ENCODE measurements at places on chromosomes 3 and 15.

DNA sequence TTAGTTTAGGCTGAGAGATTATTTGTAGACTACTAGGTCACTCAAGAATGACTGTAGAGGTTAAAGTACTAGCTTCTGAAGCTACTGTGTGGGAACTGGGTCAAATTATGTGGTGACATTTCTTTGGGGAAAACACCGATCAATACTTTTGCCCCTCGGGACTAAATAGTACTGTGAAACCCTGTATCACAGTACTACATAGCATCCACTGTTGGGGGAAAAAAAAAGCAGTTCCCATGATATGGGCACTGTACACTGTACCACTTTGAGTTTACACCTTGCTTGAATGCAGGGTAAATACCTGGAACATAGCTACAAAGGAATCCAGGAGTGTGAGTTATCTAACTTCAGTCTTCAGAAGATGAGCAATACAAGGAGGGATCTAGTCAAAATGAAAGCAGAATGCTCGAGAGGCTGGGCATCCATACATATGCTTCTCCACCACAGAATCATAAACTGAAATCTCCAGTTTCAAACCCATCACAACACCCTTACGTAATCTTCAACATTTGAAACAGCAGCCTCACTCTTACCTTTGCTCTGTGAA lies 311.4 kb downstream of the UNC13C start:
- DNase-seq, result no peak

DNA sequence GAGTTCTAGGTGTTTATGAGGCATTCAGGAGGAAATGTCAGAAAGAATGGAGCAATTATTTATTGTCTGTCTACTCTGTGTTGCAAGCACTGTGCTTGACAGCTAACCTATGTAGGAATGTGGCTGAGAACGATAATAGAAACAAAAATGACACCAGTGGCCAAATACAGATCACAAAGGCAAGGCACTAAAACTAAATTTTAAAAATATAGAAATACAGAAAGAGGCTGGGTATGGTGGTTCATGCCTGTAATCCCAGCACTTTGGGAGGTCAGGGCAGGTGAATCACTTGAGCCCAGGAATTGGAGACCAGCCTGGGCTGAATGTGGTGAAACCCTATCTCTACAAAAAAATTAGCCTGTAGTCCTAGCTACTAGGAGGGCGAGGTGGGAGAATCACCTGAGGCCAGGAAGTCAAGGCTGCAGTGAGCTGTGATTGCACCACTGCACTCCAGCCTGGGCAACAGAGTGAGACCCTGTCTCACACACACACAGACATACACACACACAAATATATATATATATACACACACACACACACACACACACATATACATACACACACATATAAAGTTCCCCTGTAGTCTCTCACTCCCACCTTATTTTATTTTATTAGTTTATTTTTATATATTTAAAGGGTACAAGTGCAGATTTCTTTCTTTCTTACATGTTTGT lies 6.0 kb downstream of the PRKCI start:
- DNase-seq, result no peak

GRCh38 chr3:10434938-10435336 lies 70.4 kb downstream of the ATP2B2 start:
- DNase-seq, result no peak

GRCh38 chr3:184513276-184514170 lies 48.1 kb upstream of the EPHB3 start:
- peak; percentile 75 for DNase-seq

DNA sequence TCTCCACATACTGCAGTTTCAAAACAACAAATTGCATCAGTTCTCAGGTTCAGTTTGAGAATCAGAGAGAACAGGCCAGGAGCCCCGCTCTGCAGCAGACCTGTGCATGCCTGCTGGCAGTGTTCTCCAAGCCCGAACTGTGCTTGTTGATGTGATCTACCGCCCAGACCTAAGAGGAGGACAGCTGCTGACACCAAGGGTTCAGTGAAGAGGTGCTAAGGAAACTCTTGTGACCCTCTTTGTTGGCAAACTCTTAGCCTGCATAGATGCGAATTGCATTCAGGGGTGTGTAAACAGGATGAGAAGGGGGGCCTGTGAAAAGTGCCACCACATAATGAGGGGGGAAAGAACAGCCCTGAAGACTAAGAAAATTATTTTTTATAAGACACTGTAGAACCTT lies 89.8 kb downstream of the PDE8A start:
- DNase-seq, result no peak

DNA sequence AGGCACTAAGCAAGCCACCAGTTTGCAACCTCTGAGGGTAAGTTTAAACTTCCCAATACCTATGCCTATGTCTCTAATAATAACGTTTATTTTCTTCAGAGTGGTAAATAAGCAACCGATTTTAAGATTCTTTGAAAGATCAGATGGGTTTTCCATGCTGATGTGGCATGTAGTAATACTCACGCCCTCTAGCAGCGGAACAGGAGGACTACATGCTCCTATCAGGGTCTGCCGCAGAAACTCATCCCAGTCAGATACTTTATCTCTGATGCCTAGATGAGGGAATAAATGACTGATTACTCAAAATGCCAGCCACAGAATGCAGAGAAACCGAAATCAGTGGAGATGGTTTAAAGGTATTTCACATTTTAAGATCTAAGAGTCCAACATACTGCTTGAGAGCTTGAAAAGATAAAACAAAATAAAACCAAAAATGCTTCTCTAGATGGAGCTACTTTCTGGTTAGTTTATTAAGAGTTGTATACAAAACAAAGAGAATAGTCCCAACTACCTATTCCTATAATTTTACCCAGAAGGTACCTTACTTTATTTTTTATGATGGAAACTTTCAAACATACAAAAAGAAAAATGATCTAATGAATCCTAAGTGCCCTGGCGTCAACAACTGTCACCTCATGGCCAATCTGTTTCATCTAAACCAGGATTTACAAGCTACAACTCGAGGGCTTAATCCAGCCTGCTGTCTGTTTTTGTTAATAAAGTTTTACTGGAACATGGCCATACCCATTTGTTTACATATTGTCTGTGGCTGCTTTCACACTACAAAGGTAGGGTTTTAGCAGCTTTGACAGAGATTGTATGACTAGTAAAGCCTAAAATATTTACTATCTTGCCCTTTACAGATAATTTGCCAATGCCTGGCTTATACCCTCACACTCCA lies 37.5 kb upstream of the STIMATE start:
- DNase-seq, result peak; percentile 61

DNA sequence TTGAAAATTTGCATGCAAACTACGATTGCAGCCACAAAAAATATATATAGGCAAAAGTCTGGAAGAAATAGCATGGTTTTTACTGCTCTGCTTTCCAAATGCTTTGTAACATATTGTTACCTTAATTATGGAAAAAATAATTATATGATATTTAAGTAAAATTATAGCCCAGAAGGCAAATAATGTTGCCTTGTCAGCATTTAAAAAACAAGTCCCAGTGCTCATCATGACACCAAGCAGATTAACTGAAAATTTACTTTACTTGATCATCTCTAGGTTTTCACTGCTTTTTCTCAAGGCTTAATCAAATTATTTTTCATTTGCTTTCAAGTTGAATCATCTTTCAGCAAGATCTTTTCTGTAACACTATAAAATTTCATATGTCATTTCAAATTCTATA lies 262.9 kb downstream of the ZMAT3 start:
- DNase-seq, result no peak

DNA sequence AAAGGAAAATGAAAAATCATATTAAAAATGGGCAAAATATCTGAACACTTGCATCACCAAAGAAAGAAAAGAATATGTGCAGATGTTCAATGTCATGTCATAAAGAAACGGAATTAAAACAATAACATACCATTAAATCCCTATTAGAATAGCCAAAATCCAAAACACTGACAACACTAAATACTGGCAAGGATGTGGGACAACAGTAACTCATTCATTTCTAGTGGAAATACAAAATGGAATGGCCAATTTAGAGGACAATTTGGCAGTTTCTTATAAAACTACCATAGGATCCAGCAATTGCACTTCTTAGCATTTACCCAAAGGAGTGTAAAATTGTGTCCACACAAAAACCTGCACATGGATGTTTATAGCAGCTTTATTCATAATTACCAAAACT lies 542.5 kb upstream of the UBE2E2 start:
- no peak for DNase-seq
